ENCODE measurements at places on chromosomes 1 and 21. TPM values are rescaled to one million over a fixed set of nuclear protein-coding genes. Genes with fewer than 3 reads are reported as not detected.
A peak's percentile ranks its signal among the peaks of the same experiment; 100 is the strongest.

GRCh38 chr1:176803596-176803995, 340.6 kb downstream of the PAPPA2 start:
- DNase-seq, result no peak
- no peaks in the 10 kb centered on the region for H3K36me3 ChIP-seq
- no peak overlapping the region for H3K27ac ChIP-seq
- no peaks in the 10 kb centered on the region for H3K27me3 ChIP-seq
- no peaks in the 10 kb centered on the region for H3K4me1 ChIP-seq

DNA sequence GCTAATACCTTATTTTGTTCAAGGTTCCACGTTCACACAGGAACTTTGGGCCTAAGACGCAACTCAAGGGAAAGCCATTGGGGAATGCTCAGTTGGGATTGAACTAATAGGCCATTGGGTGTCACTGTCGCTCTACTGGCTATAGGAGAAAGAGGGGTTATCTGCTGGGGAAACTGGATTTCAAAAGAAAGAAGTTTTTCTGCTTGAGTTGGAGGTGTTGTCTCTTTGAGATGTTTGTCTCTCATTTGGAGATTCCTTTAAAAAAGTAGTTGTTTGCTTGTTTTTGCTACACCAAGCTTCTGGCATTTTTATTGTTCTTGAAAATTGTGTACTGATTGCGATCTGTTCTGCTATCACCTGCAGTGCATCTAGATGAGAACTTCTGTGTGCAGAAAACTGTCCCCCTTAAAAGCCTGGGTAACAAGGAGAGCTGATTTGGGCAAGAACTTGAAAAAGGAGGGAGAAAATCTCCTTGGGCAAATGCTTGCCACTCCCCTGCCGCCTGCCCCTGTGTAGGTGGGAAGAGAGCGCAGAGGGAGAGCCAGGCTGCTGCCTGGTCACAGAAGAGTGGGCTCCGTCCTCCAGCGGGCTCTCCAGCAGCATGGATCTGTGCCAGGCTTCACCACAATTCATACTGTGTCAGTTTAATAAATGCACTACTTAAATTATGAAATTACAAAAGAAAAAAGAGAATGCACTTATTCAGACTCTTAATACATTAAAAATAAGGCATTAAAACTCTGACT, 39.9 kb downstream of the PEX14 start:
- peaks cover 68% of the 10 kb centered on the region for H3K4me1 ChIP-seq
- DNase-seq, result no peak

- no peak overlapping the region for H3K27ac ChIP-seq
- no peak overlapping the region for H3K4me3 ChIP-seq
- H3K36me3 ChIP-seq, result no peaks in the 10 kb centered on the region
- no peaks in the 10 kb centered on the region for H3K4me1 ChIP-seq
Observed at GRCh38 chr1:104073463-104073902, 323.8 kb downstream of the AMY1C start.

DNA sequence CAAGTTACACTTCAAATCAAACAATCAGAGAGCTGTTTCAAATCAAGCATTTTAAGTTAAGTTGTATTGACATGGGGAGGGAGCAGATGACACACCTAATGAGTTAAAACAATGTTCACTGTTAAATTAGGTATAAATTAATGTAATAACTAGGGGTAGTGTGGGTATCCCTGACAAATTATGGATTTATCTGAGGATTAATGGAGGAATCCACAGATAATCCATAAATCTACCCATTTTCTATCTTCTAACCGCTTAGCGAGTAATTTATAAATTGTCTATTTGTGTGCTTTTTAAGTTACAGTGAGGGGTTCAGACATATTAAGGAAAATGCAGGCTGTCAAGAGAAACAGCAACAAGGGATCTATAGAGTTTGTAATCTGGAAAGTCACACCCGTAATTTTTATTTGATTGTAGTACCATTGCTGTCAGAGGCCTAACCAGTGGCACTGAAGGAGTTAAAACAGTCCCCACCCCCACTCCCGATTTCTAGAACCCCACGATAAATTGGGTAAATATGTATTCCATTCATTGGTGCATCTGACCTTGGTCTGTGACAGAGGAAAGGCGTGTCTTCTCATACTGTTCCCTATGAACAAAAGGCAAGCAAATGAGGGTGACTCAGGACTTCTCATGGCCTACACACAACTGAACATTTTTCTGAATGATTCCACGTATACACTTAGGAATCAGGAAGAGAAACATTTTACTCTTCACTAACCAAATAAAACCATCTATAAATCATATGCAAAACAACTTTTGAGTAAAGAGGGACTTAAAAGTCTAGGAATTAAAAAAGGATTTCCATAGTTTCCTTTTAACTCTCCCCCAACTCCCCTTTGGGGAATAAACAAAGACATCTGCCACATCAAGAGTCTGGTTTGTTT, 7.4 kb downstream of the IRF2BP2 start:
- peaks cover 69% of the 10 kb centered on the region for H3K36me3 ChIP-seq
- H3K27me3 ChIP-seq, result no peaks in the 10 kb centered on the region
- H3K4me3 ChIP-seq, result peak overlapping the region; percentile 81

- DNase-seq, result no peak
- H3K27ac ChIP-seq, result no peak overlapping the region
- no peaks in the 10 kb centered on the region for H3K4me1 ChIP-seq
- H3K27me3 ChIP-seq, result no peaks in the 10 kb centered on the region
- H3K36me3 ChIP-seq, result peaks cover 37% of the 10 kb centered on the region
Observed at GRCh38 chr1:15722411-15722810, 13.6 kb upstream of the SLC25A34 start.

DNA sequence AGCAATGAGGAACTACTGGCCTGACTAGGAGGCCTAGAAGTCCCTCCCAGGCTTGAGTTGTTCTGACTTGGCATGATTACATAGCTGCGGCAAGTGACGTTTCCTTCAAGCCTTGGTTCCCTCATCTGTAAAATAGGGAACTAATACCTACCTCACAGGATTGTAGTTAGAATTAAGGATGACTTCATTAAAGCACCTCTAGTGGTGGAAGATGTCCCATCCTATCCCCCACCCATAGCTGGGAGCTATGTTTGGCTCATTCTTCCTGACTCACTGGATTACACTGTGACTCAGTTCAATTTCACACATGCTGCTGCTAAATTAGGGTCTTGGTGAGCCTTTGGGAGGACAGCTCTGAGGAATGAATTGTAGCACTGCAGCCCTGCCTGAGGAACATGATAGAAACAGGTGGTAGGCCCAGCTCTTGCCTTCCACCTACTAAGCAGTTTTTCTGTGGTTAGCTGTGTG, 6.0 kb upstream of the SHISA4 start:
- no peak overlapping the region for H3K4me3 ChIP-seq
- H3K27ac ChIP-seq, result no peak overlapping the region
- H3K4me1 ChIP-seq, result no peaks in the 10 kb centered on the region
- no peak for DNase-seq
- H3K36me3 ChIP-seq, result peaks cover 10% of the 10 kb centered on the region

GRCh38 chr1:22376976-22377375, 74.7 kb upstream of the ZBTB40 start:
- H3K27me3 ChIP-seq, result no peaks in the 10 kb centered on the region
- DNase-seq, result no peak
- H3K4me1 ChIP-seq, result no peaks in the 10 kb centered on the region
- no peak overlapping the region for H3K4me3 ChIP-seq

DNA sequence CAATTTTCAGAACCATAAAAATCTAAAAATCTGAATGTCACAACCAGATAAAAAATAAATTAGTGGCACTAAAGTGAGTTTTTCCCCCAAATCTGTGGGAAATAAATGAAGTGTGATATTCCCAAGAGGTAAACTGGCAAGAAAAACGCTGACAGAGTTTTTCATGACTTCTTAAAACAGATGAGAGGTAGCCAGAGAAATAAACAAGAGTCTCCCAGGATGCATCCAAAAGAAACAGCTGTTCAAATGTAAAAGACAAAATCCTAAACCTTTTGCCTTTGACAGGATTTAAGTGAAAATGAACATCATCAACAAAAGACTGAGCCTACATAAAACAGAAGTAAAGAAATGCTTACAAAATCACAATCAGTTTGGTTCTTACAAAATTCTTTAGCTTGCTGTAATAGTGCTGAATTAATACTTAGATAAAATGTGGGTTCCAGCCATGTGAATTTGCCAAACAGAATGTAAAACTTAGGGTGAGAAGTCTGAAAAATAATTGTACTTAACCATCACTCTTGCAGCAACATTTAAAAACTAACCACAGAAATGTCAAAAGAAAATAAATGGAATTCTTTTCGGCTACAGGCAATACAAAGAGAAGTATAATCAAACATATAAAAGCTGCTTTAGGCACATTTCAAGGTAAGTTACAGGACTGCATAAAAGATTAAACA, 133.6 kb downstream of the EIF4G3 start:
- no peak overlapping the region for H3K27ac ChIP-seq
- H3K27me3 ChIP-seq, result no peaks in the 10 kb centered on the region
- peaks cover 8% of the 10 kb centered on the region for H3K4me1 ChIP-seq
- no peak for DNase-seq
- H3K36me3 ChIP-seq, result peaks cover 25% of the 10 kb centered on the region
- no peak overlapping the region for H3K4me3 ChIP-seq

GRCh38 chr1:189275796-189276195, 1201.9 kb downstream of the BRINP3 start:
- no peak overlapping the region for H3K4me3 ChIP-seq
- DNase-seq, result no peak
- H3K36me3 ChIP-seq, result no peaks in the 10 kb centered on the region
- H3K4me1 ChIP-seq, result no peaks in the 10 kb centered on the region
- no peak overlapping the region for H3K27ac ChIP-seq
- no peaks in the 10 kb centered on the region for H3K27me3 ChIP-seq

DNA sequence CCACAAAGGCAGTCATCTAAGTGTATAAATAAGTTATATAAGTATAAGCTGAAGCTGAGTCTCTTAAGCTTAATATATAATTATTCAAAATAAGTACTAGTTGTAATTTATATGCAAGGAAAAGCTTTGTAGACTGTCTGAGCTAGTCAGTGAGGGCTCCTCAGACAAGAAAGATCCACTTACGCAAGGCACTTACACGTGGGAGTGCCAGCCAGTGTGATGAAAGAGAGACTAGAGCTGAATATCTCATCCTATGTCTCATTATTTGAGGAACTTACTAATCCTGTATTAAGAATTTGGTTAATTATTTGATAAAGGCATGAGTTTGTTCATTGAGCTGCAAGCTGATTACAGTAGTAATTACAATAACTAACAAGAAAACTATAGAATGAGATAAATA, 146.9 kb downstream of the PDE4B start:
- H3K36me3 ChIP-seq, result no peaks in the 10 kb centered on the region
- H3K27ac ChIP-seq, result no peak overlapping the region
- H3K4me3 ChIP-seq, result no peak overlapping the region
- no peak for DNase-seq
- peaks cover 26% of the 10 kb centered on the region for H3K27me3 ChIP-seq
- no peaks in the 10 kb centered on the region for H3K4me1 ChIP-seq

GRCh38 chr1:82710091-82710490, 909.4 kb downstream of the ADGRL2 start:
- DNase-seq, result no peak
- no peaks in the 10 kb centered on the region for H3K36me3 ChIP-seq
- no peaks in the 10 kb centered on the region for H3K4me1 ChIP-seq

DNA sequence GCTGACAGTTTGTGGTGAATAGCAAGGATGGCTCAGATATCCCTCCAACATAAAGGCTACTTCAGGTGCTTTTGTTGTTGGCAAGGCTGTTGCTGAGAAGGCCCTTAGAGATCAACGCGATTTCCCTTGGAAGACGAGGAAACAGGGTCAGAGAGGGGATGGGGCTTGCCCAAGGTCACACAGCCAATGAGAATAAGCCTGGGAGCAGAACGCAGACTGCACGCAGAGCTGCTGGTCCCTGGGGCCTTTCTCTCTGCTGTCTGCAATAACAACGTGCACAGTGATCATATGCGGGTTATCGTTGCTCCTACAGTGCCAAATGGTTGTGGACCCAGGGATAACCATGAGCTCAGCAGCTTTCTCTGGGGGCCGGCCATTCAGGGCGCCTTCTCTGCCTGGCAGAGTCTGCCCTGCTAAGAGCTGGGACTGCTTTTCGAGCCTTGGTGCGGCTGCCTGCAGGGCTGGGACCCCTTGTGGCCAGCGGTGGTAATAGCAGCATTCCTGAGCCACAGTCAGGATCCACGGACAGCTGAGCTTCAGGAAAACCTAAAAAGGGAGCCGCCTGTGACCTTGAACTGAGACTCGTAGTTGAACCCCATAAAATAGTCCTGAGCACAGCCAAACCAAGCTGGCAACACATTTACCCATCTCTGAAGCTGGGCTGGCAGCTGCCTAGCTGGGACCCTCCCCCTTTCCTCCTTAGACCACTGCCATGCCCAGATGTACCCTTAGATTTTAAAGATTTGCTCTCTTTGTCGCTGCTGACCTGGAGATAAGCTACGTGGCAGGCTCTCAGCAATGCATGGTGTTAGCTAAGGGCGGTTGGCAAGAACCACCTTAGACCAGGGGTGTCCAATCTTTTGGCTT, 39.8 kb downstream of the HTR6 start:
- no peaks in the 10 kb centered on the region for H3K36me3 ChIP-seq
- H3K4me1 ChIP-seq, result no peaks in the 10 kb centered on the region
- no peak overlapping the region for H3K4me3 ChIP-seq
- H3K27me3 ChIP-seq, result no peaks in the 10 kb centered on the region
- no peak overlapping the region for H3K27ac ChIP-seq

GRCh38 chr1:14390816-14391215, 207.7 kb upstream of the KAZN start:
- no peaks in the 10 kb centered on the region for H3K4me1 ChIP-seq
- H3K27ac ChIP-seq, result no peak overlapping the region
- no peaks in the 10 kb centered on the region for H3K36me3 ChIP-seq
- no peak overlapping the region for H3K4me3 ChIP-seq

GRCh38 chr21:42683371-42684108, 30.1 kb downstream of the PDE9A start:
- peaks cover under 1% of the 10 kb centered on the region for H3K27me3 ChIP-seq
- no peak for DNase-seq
- H3K27ac ChIP-seq, result peak overlapping the region; percentile 100
- H3K4me1 ChIP-seq, result peaks cover 48% of the 10 kb centered on the region

DNA sequence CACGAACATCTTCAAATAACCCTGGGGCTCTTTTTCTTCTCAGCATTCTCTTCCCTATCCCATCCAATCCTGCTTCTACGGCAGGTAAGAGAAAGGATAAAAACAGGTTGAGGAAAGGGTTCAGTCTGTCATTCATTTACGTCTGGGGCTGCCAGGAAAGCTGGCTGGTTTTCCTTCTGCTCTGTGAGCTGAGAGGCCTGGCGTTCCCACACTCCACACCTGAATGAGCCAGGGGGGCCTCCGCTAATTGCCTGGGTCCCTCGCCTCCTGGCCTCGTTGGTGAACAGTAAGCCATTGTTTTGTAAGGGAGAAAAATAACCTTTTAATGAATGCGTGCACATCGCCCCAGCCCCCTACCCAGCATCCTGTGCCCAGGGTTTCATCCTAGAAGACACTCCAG, 70.8 kb upstream of the SIM2 start:
- DNase-seq, result no peak
- no peaks in the 10 kb centered on the region for H3K36me3 ChIP-seq
- no peaks in the 10 kb centered on the region for H3K27me3 ChIP-seq
- H3K4me1 ChIP-seq, result no peaks in the 10 kb centered on the region

RAP1GAP gene
- total RNA-seq, result 0.46 TPM

GLIS1 gene
- total RNA-seq, result not detected

SERPINC1 gene
- not detected for total RNA-seq

GSTM4 gene
- 13.9 TPM for total RNA-seq

RPE65 gene
- total RNA-seq, result not detected

CSF3R gene
- 0.11 TPM for total RNA-seq

CRYAA gene
- not detected for total RNA-seq

OR6K3 gene
- not detected for total RNA-seq

LIN28A gene
- not detected for total RNA-seq

All from activated T-helper 2 cell treated with anti-CD3 and anti-CD28 coated beads, Interferon-gamma antibody, Interleukin-2, Interleukin-4, amounts not matched to agents 10 μg/mL and 5 μg/mL and 100 μg/mL, durations not matched to agents 14 hours and 24 hours and 36 hours (primary cell).